ENCODE measurements at places on chromosomes 16 and 17. TPM values are rescaled to one million over a fixed set of nuclear protein-coding genes. Genes with fewer than 3 reads are reported as not detected.

DNA sequence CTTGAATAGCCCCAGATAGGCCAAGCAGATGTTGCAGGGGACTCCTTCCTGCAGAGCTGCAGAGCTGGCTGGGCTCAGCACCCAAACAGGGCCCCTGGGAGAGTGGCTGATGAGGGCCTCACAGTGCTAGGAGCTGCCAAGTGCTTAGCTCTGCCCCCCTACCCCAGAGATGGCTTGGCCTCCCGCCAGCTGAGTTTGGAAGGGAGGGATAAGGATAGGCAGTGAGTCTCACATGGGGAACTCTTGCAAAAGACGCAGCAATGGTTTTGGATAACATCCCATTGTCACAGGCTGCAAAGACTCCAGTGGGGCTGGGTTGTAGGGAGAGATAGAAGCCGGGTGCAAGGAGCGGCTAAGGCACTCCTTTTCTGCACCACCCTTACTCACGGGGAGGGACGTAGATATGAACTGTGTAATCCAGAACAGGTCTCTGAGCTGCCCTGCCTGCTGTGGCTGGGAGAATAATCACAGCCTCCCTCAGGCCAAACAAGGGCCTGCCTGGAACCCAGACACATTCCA is 52.9 kb upstream of the MAF start:
- DNase-seq = no peak

GRCh38 chr16:84347161-84347560 is 21.2 kb upstream of the ATP2C2 start:
- no peak for DNase-seq

- DNase-seq = no peak
Measured at GRCh38 chr16:61681673-61682072, 354.6 kb downstream of the CDH8 start.

Gene AOC3
- total RNA-seq = 31.7 TPM

GRCh38 chr16:25501530-25502255 is 190.1 kb upstream of the HS3ST4 start:
- DNase-seq = no peak

DNA sequence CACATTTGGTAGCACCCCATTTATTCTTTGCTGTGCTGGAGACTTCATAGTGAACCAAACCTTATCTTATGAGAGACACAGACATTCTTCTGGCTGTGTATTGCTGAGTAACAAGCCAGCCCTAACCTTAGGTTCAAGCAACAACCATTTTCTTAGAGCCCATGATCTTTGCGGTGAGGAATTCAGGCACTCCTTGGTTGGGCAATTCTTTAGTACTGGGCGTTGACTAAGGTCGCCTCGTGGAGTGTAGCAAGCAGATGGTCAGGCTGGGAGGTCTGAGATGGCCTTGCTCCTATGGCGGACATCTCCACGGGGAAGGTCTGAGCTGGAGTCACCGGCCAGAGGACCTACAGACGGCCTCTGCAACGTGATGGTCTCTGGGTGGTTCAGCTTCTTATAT is 43.1 kb downstream of the ARSG start:
- DNase-seq = no peak

GRCh38 chr17:39617446-39618245 is 9.1 kb upstream of the PPP1R1B start:
- no peak for DNase-seq

- no peak for DNase-seq
Measured at GRCh38 chr16:8667492-8667891, 6.9 kb upstream of the ABAT start.

DNA sequence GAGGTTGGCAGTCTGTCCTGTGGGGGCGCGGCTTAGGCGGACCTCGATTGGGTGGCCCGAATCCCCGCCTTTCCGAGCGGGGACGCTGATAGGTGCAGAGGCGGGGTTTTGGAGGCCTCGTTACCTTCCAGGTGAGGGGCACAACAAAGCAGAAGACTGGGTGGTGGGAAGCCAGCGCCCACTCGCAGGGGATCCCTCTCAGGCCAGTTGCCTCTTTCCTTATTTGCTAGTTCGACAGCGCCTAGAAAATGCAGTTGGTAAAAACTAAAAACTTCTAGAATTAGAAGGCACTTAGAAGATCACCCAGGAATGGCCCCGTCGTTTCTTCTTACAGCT is 730 bp downstream of the KAT7 start:
- DNase-seq = no peak

DNA sequence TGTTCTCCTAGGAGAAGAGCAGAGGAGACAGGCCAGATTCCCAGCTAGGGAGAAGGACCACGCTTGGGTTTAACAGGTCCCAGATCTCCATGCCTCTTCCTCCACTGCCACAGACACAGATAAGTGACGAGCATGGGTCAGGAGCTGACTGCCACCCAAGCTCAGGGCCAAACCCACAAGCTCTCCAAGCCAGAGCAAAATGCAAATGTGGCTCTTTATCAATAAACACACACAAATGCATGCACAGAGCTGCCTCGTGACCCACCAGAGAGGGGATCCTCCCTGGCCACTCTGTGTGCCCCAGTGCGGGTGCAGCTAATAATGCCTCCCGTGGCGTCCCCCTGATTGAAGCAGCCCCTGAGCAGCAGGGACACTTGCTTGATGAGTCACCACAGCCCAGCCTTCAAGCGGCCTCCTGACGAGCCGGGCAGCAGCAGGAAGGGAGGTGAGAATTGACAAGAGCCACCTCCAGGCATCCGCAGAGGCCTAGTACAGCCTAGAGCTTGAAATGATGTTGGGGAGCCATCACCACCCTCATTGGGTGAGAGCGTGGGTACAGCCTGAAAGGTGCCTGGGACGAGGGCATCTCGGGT is 143.9 kb downstream of the CCDC182 start:
- no peak for DNase-seq

Gene NLK
- total RNA-seq = 13.3 TPM

Gene SLC5A11
- total RNA-seq = not detected

Gene RILP
- total RNA-seq = 7.1 TPM

Gene ZNF205
- total RNA-seq = 14.2 TPM

DNA sequence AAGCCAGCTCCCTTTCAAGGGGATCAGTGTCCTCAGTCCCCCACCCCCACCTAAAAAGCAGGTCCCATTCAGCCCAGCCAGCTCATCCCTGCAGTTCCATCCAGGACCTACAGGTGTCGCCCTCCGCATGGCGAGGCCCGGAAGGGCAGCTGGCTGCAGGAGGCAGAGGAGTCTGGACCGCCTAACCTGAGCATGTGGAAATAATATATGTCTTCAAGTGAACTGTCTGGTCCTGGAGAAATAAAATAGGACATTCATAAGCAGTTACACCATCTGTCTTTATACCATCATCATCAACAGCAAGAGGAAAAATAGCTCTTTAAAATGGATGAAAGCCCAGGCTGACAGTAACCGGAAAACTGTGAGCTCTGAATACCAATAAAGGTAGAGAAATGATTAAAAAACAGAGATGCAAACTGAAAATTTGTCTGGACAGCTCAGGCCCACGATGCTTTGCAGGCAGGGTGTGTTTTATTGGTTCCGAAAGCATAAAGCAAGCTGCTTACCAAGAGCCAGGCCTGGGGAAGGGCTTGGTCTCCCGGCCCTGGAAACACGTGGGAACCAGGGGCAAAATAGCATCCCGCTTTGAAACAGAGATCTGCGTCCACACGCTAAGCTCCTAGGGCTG is 215.2 kb downstream of the ZFHX3 start:
- DNase-seq = no peak

DNA sequence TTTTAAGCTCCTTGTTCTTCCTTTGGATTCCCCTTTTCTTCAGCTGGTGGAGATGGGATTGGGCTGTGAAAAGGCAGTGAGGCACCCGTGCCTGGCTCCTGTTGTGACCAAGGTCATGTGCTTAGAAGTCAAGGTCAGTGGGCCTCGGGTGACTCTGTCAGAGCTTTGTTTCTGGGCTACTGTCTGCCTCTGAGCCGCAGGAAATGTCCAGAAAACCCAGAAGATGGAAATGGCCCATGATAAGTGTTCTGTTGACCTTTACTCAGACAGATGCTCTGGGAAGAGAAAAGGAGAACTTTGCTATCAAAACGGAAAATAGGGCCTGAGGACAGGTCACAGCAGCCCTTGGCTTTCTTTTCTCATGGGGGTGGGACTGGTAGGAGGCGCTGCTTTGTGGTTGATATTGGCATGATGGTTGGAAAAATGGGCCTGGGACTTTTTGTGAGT is 2.9 kb downstream of the ABCC1 start:
- DNase-seq = no peak

Gene HOXB8
- total RNA-seq = not detected

GRCh38 chr17:39753514-39754160 is 15.9 kb downstream of the GRB7 start:
- DNase-seq = no peak

Gene SCGB1C2
- total RNA-seq = not detected

DNA sequence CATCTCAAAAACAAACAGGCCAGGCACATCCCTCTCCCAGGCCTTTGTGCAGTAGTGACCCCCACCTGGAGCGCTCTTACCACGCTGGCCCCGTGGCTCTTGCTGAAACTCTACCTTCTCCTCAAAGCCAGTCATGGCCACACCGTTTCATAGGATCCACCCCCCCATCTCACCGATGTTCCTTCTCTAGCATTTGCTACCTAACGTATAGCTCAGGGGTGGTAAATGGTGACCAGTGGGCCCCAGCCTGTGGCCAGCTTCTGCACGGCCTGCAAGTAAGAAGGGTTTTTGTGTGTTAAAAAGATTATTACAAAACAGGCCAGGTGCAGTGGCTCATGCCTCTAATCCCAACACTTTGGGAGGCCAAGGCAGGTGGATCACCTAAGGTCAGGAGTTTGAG is 43.8 kb downstream of the RMI2 start:
- DNase-seq = no peak

- DNase-seq = no peak
Measured at GRCh38 chr17:36118477-36119353, 15.1 kb downstream of the CCL4 start.

Gene CD300LG
- 5.6 TPM for total RNA-seq

GRCh38 chr16:14445937-14446715 is 183.9 kb downstream of the PARN start:
- DNase-seq = no peak

Gene TBC1D28
- not detected for total RNA-seq

DNA sequence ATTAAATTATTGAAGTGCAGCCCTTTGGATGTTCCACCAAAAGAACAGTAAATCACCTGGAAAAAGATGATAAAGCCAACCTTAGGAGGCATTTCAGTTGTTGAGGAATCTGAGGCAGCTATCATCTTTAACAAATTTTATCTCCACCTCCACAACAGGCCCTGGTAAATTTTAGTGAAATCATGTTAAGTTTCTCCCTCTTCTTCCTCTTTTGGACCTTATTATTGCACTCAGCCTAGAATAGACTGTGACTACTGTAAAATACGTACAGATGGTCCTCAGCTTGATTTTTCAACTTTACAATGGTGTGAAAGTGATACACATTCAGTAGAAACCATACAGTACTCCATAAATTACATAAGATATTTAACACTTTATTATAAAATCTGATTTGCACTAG is 90.3 kb downstream of the USP32 start:
- no peak for DNase-seq

DNA sequence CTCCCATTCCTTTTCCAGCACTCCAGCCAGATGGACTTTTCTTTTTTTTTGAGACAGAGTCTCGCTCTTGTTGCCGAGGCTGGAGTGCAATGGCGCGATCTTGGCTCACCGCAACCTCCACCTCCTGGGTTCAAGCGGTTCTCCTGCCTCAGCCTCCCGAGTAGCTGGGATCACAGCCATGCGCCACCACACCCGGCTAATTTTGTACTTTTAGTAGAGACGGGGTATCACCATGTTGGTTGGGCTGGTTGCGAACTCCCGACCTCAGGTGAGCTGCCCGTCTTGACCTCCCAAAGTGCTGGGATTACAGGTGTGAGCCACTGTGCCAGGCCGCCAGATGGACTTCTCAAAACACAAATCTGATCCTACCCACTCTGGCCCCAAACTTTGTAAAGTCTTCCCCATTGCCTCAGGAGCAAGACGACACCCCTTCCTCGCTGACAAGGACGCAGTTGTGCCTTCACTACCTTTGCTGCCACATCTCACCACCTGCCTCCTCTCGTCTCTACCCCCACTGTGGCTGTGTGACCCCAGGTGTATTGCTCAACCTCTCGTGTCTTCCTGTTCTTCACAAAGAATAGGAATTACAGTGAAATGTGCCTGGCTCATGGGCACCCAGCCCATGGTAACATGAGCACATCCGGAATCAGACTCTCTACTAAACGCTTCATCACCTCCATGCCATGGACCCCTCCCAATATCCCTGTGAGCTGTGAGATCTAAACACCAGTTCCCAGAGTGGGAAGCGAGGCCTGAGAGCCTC is 3.7 kb upstream of the BANP start:
- no peak for DNase-seq

GRCh38 chr17:42700586-42701289 is 18.4 kb downstream of the CNTNAP1 start:
- no peak for DNase-seq

GRCh38 chr16:24499193-24499814 is 40.1 kb upstream of the RBBP6 start:
- DNase-seq = no peak

Gene SHCBP1
- 0.74 TPM for total RNA-seq

Gene GRIN2C
- total RNA-seq = not detected

Gene PERCC1
- total RNA-seq = not detected

DNA sequence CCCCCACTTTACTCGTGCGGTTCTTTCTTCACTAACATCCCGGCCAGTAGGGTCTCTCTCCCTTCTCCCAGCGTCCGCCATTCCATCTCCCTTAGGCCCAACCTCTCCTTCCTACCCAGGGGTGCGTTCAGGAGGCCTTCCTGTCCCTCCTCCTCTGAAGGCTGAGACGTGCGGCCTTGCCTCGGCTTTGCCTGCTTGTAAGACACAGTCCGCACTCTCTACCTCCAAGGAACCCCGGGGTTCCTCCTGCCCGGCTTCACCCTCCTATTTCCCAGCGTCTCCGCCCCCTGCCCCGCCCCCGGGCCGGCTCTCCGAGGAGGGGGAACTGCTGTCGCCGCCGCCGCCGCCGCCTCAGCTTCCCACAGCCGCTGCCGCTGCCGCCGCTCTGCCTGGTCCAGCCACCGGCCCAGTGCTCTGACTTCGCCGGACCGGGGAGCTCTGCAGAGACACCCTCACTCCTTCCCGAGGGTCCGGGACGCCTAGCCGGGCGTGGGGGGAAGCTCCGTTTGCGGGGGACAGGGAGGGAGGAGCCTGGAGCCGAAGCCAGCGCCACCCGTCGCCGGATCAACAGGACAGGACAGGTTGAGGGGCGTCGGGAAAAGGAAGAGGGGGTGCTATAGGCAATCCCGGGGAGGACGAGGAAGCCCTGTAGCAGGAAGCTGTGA is 1.2 kb upstream of the FGF11 start:
- DNase-seq = no peak

Data from vagina (tissue), 2 donors.